Small intestine (tissue), 16 donors: ENCODE measurements at places on chromosomes 6 and 20.

DNA sequence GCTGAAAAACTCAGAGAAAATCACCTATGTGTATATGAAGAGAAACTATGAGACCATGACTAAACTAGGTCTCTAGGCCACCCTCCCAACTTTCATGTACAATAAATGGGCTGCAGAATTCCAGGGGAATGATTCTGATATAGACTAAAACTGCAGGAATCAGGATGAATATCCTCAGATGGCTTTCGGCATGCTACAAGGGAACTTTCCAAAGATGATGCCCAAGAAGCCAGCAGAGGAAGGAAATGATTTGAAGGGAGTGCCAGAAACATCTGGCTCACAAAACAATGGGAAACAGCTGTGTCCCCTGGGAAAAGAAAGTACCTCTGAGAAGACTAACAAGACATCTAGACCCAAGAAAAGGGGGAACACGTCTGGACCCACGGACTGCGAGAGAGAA, 41.1 kb downstream of the PLN start:
- no peak for DNase-seq

DNA sequence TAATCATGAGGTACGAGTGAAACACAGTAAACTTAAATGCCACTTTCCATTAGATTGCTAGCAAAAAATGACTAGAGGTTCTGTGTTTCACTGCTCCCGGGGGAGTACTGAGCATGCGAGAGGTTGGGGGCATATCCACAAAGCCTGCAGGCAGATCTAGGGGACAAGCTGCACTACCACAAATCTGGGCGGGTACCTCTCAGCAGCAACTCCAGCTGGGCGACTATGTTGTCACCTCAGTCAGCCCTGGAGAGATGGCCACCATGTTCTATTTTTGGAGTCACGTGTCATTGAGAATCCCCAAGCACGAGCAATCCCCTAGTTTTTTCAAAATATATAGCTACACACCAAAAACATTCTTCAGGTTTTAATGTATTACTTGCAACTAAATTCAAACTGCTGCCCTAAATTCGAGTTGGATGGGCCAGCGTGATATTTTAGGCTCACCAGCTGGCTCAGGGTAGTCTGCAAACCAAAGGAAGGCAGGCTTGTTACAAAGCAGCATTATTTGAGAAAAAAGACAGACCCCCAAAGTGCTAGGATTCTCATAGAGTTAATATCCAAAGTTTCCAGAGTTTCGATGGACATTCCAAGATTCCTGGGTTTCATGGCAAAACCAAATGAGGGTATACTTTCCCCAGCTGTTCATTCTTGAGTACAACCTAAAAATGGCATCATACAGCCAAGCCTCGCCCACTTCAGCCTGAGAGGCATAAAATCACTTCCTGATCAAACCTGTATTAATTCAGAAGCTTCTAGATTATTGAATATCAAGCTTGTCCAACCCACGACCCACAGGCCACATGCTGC, 24.1 kb upstream of the MYLIP start:
- DNase-seq = no peak

DNA sequence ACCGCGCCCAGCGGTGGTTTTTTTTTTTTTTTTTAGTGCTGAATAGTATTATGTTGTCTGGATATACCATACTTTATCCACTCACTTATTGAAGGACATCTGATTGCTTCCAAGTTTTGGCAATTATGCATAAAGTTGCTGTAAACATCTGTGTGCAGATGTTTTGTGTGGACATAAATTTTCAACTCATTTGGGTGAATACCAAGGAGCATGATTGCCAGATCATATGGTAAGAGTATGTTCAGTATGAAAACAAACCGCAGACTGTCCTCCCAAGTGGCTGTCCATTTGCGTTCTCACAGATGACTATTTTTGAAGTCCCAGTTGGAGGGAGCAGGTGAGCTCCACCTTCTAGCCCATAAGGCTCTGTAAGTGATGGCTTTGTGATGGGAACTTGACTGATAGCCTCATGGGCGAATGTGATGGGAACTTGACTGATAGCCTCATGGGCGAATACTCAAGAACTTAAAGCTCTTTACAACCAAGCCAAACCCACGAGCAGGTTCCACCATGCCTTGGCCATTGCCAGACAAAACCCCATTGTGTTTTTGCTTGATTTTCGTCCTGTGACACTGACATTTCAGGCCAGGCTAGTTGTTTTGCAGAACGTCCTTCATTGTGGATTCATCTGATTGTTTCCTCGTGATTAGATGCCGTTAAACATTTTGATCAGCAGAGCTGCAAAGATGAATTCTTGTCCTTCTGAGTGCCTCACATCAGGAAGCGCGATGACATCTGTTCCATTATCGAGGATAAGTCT, 51.0 kb downstream of the ZBTB2 start:
- DNase-seq = peak; percentile 10

DNA sequence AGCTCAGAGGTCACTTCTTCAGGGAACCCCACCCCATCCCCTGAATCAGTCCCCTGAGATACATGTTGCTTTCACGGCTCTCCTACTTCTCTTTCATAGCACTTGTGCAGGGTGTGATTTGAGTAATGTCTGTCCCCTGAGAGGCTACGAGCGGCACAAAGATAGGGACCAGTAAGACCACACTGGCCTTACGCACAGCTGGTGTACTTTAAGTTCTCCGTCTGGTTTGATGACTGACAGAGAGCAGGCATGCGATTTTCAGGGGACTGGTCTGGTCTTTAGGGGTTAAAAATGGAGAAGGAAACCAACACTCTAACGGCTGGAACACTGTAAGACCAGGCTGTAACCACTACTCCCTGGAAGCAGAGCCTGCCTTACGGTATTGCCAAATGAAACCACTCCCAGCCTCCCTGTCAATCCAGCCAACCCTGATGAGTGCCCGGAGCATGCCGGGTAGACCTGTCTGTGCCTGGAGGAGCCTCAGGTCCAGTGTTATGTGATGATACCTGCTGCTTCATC, 47.1 kb downstream of the ELMO2 start:
- no peak for DNase-seq

DNA sequence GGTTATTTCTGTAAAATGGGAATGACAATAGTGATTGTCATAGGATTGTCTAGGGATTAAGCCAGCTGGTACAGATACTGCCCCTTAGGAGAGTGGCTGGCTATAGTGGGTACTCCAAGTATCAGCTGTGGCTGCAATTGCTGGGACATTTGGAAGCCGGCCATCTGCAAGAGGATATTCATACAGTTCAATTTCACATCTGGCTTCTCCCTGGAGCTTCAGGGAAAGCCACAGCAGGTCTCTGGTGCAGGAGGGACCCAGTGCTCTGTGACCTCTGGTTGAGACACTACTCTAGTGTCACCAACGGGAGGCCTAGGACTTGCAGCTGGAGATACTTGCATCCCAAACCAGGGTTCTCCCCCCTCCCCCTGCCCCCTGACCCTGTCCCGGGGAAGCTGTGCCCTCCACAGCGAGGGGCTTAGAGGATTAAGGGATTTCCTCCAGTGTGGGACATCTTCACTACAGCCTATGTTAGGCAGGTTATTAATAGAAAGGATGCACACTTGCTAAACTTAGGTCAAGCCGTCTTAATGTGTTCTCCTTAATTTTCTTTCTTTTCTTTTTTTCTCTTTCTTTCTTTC, 2.7 kb downstream of the SLC2A10 start:
- DNase-seq = no peak

- no peak for DNase-seq
Measured at GRCh38 chr6:38345586-38345985, 294.1 kb downstream of the BTBD9 start.
